ENCODE measurements at places on chromosomes 7 and 10.

DNA sequence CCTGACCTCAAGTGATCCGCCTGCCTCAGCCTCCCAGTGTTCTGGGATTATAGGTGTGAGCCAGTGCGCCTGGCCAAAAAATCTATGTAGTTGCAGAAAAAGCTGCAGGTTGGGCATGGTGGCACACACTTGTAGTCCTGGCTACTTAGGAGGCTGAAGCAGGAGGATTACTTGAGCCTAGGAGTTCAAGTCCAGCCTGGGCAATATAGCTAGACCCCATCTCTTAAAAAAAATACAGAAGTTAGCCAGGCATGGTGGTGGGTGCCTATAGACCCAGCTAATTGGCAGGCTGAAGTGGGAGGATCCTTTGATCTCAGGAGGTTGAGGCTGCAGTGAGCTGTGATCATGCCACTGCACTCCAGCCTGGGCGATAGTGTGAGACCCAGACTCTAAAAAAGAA lies 24.8 kb upstream of the CAMK1D start:
- DNase-seq = no peak

DNA sequence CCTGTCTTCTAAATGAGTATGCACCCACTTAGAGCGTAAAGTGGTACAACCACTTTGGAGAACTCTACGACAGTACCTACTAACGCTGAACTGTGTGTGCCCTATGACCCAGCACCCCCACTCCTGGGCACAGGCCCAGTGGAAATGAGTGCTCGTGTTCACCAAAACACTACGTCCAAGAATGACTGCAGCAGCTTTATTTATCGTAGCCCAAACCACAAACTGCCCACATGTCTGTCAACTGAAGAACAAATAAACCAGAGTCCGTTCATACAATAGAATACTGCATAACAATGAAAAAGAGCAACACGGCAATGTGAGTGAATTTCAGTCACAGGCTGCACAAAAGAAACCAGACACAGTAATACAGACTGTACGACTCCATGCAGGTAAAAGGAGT lies 35.4 kb downstream of the TLL2 start:
- DNase-seq = no peak

GRCh38 chr10:51892965-51893658 lies 193.7 kb upstream of the CSTF2T start:
- DNase-seq = no peak

GRCh38 chr7:96648784-96649183 lies 60.9 kb downstream of the SEM1 start:
- no peak for DNase-seq

GRCh38 chr7:7104314-7104698 lies 78.0 kb upstream of the C1GALT1 start:
- DNase-seq = no peak

- no peak for DNase-seq
Observed at GRCh38 chr10:70742537-70743429, 42.4 kb downstream of the TBATA start.

- DNase-seq = no peak
Observed at GRCh38 chr7:84251277-84251781, 56.7 kb upstream of the SEMA3A start.

GRCh38 chr10:128883231-128884032 lies 583.6 kb upstream of the MGMT start:
- no peak for DNase-seq

GRCh38 chr10:16816171-16816570 lies 1.1 kb downstream of the RSU1 start:
- no peak for DNase-seq

- no peak for DNase-seq
Observed at GRCh38 chr10:107899075-107899474, 734.6 kb upstream of the SORCS1 start.

DNA sequence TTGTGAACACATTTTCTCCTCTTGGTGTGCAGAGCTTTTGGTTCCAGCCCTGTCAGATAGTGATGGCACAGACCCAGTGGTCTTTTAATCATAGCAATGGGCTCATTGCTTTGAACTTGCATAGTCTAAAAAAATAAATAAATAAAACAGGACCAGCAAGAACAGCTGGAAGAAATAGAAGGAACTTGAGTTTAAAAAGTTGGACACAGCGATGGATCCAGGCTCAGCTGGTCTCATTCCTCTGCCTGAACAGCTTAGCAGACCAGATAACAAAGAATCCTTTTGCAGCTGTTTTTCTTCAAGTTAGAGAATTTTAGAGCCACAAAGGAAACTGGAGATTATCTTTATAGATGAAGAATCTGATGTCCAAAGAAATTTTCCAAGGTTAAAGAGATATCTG lies 1005.6 kb downstream of the LRMDA start:
- no peak for DNase-seq

DNA sequence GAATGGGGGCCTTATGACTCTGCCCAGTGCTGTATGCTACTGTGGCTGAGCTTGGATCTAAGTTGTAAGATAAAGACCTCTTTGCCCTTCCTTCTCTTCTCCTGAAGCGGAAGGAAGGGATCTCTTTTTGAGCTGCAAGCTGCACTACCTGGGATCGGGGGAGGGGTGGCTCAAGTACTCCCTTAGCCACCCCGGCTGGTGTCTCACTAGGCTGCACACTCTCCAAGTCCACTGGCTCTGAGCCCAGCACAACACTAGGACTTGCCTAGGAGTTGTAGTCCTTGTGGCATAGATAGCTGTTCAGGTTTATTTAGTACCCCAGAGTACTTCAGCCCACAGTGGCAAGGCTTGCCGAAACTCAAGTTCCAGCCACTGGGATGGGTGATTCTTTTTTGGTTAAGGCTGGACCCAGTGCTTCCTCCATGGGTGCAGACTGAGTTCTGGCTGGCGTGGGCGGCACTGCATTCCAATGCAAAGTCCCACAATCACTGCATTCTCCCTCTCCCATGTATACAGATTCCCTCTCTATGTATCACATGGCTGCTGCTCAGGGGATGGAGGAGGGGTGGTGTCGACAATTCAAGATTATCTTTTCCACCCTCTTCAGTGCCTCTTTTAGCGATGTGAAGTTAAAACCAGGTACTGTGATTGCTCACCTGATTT lies 76.2 kb upstream of the SLC25A13 start:
- no peak for DNase-seq

- DNase-seq = no peak
Observed at GRCh38 chr10:80154978-80155695, 22.6 kb downstream of the PLAC9 start.

- no peak for DNase-seq
Observed at GRCh38 chr7:116582806-116583444, 58.1 kb downstream of the CAV1 start.

- DNase-seq = no peak
Observed at GRCh38 chr10:32047881-32048280, 8.3 kb downstream of the KIF5B start.

DNA sequence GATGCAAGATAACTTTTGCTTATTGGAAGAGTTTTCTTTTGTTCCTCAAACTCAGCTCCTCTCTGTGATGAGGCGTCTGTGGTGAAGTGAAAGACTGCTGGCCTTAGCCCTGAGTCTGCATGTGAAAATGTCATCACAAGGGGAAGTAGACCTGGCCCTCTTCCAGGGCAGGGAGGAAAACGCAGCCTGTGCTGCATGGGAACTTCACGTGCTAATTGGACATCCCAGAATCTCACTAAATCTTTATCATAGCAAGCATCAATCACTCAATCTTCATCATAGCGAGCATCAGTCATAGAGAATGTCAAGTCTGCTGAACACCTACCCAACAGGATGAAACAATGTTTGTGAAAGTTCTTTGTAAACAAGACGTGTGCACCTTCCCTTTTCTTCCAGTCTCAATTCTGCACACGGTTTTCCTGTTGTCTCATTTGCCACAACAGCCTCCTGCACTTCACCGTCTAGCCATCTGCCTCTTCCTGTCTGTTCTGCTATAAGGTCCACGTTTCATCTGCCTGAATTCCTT lies 314.6 kb downstream of the FRMD4A start:
- no peak for DNase-seq

DNA sequence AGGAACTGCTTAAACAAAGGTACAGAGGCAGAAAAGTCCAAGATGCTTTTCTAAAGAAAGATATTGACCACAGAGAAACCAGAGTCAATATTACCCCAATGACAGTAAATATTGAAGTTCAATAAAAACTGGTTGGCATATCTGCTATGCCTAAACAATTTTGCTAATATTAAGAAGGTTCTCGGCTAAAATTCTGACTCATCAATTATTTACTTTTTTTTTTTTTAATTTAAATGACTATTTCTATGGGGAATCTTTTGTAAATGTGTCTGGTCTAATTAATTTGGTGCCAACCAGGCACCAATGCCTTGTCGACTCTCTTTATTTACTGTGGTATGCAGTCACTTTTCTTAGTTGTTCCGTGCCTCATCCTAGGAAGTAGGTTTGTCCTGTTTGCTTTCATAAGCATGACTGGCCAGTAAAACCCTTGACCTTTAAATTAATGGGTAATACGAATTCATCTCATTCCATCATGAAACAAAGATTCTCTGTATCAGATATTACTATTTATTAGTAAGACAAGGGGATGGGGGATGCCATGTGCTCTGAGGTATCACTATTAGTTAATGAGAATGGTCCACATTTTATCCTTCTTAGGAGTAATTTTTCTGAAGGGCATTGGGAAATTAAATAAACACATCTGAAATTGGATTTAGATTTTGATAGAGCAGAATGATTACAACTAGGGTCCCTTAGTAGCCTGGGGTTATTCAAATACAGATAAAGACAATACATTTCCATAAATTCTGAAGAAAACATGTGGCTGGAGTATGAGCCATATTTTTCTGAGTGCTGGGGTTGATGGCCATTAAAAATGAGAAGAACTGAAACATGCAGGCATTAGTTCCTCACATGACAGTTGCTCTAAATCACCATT lies 154.4 kb downstream of the VTI1A start:
- DNase-seq = no peak

DNA sequence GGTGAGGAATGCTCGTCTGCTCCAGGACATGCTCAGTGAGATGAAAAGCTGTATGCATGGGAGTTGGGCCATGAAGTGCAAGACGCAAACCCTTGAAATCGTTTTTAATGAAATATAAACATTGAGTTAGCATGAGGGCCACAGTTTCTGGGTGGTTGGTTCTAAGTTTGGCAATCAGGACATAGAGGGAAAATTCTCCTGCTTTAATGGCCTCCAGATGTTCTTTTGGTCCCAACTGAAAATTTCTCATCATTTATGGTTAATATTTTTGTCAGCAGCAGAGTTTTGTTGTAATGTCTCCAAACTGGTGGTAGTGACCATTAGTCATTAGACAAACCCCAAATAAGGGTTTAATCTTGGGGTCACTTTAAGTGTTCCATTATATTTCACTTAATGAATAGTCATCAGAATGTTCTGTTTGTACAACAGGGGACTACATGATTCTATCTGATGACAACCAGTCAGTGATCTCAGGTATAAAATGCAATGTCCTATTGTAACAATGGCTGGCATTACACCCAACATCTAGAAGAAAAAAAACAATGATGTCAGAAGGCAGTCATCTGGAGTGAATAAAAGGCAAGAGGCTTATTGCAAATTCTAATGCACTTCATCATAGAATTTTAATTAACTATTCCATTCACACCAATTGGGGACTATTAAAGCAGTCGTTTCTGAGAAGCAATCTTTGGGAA lies 197.4 kb downstream of the JCAD start:
- DNase-seq = no peak

DNA sequence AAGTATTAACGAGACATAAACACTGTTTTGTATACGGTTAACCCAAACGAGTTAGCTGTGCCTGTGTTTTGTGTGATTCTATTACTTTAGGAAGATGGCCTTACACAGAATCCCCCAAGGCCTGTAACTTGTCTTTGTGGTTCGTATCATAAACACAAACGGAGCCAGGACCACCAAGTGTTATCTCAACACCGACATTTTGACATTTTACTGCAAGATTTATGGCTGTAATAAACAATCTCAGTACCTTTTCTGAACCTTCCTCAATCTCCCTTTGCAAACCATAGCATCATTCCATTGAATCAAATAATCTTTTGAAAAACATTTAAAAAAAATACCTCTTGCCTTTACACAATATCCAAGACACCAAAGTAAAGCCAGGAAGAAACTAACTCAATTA lies 2.4 kb upstream of the HOXA4 start:
- DNase-seq = no peak

- DNase-seq = no peak
Observed at GRCh38 chr7:148330124-148330818, 260.3 kb upstream of the C7orf33 start.

DNA sequence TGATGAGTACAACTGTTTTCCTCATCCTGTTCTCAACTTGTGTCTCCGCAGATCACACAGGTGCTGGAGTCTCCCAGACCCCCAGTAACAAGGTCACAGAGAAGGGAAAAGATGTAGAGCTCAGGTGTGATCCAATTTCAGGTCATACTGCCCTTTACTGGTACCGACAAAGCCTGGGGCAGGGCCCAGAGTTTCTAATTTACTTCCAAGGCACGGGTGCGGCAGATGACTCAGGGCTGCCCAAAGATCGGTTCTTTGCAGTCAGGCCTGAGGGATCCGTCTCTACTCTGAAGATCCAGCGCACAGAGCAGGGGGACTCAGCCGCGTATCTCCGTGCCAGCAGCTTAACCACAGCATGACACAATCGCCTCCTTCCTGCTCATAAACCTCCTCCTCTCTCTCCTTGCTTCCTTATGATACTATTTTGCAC lies 126.7 kb upstream of the PRSS58 start:
- DNase-seq = peak; percentile 30

- DNase-seq = no peak
Observed at GRCh38 chr10:132414402-132415016, 17.5 kb downstream of the PWWP2B start.
